Stimulated activated CD8-positive, alpha-beta memory T cell treated with anti-CD3 and anti-CD28 coated beads, Interleukin-4, amount 100 ng/mL, for 1 hour (primary cell): ENCODE measurements at places on chromosomes 5 and 9.

- DNase-seq, result no peak
Observed at GRCh38 chr5:12392246-12392645, 488.0 kb upstream of the CTNND2 start.

DNA sequence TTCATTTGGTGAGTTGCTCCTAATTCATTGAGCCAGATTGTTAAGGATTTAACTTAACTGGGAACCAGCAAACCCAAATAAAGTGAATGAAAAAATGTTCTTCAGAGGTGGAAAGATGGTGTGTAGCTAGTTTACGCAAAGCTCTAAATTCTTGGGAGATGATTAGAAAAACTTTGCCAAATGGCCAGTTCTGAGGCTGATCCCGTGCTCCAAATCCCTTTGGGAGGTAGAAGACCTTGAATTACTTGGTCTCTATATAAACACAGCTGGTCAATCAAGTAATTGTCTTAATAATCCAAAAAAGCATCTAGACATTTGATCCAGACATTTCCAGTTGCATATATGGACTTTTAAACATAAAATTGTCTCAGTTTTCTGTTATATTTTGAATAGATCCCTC lies 11.4 kb downstream of the ACTL7B start:
- no peak for DNase-seq

GRCh38 chr9:87729246-87729645 lies 3.3 kb downstream of the CTSL start:
- DNase-seq, result no peak

DNA sequence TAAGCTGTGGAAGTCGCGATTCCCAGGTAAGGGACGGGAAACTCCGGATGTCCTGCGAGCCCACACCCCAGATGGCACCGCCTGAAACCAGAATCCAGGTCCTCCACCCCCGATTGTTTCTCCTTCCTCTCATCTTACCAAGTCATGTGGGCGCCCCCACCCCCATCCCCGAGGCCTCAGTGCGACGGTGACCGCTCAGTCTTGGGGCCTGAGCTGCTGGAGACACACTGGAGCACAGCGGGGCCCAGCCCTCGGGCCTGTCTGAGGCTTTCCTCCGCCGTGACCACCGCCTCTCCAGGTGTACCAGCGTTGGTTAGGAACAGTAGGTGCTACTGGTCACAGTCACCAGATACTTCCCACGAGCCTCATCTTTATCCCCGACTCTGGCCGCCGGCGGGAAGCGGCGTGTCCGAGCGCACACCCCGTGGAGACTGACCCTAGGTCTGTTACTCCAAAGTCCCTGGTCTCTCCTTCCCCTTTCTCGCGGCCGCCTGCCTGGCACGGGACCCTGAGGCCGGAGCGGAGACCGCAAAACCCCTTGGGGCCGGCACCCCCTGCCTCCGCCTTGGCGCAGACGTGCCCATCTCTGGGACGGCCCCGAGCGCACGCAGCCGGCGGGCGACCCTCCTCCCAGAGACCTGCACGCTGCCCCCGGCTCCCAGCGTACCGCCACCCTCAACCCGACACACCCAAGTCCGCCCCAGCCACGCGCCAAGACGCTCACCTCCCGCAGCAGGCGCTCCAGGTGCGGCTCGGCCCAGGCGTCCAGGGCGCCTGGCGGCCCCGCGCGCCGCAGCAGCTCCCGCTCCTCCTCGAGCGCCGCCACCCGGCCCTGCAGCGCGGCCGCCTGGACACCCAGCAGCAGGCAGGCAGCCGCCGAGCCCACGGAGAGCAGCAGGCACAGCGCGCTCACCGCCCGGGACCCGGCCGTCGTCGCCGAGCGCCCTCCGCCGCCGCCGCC lies 733 bp downstream of the COL23A1 start:
- DNase-seq, result no peak

GRCh38 chr9:133268335-133269056 lies 6.5 kb downstream of the ABO start:
- no peak for DNase-seq

DNA sequence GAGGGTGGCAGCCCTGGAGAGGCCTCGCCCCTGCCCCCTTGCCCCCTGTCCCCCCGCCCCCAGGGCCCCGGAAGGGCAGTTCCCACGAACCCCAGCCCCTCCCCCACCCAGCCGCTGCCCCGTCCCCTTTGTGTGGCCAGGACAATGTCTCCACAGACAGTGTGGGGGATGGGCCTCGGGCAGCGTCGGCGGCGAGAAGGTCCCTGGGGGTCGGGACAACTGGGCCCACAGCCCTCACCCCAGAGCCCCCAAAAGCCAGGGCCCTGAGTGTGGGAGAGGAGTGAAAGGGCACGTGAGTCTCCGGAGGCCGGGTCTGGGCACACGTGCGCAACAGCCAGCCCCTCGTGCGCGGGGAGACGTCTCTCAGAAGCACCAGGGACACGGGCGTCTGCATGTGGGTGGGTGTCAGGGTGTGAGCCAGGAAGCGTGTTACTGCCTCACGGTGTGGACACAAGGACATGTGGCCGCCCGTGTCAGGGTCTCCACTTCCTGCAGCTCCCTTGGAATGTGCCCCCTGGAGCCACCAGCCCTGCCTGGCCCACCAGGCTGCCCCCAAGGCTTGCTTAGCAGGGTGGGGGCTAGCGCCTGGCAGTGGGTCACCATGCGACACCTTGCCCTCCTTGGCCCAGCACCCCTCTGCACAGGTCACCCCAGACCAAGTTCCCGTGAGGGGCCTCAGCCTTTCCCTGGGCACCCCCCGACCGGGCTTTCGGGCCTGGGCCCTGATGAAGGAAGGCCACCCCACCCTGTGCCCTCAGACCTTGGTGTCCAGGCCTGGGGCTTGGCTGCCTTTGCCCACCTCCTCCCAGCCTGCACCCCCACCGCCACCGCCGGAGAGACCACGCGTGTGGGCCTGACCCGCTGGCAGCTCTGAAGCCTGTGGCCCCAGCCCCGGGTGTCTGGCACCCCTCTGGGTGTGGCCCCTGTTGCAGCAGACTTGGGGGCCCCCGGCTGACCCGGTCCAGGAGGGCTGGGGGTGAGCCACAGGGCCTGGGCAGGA lies 12.8 kb upstream of the NRARP start:
- no peak for DNase-seq

DNA sequence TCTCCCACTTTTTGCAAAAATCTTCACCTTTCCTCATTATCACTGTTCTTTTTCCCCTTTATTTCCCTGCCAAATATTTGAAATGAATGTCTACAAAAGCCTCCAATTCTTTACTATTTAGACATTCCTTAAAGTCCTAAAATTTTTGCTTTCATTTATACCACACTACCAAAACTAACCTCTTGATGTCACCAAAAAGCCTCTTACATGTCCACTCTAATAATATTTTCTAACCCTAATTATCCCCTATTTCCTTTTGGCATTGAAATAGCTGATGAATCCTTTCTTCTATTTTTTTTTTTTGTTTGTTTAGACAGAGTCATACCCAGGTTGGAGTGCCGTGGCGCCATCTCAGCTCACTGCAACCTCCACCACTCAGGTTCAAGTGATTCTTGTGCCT lies 32.3 kb upstream of the NRG2 start:
- DNase-seq, result no peak

DNA sequence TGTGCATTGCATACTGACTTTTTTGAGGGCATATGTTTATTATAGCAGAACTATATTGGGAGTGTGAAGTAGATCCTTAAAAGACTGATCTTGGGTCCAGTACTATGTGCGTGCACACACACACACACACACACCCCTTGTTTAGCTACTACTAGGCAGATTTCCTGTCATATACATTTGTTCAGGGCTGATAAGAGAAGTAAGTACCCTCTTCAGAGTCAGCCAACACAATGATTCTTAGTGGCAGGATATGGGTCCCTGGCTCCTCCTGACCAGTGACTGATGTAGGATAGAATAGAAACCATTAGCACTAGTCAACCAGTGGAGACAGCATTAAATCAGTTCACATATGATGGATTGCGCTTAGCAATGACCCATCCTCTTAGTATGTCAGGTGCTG lies 76.2 kb upstream of the MIER3 start:
- no peak for DNase-seq

GRCh38 chr5:72505539-72506157 lies 1.6 kb downstream of the ZNF366 start:
- no peak for DNase-seq

- no peak for DNase-seq
Observed at GRCh38 chr5:37222181-37222580, 27.0 kb downstream of the CPLANE1 start.

- DNase-seq, result no peak
Observed at GRCh38 chr5:14357441-14357840, 214.3 kb downstream of the TRIO start.

- no peak for DNase-seq
Observed at GRCh38 chr9:34179213-34180136, 632 bp downstream of the UBAP1 start.

- no peak for DNase-seq
Observed at GRCh38 chr9:109471475-109472393, 26.4 kb downstream of the PTPN3 start.

- DNase-seq, result no peak
Observed at GRCh38 chr5:4511996-4512656, 628.0 kb upstream of the ADAMTS16 start.

GRCh38 chr5:377326-377981 lies 55.9 kb downstream of the AHRR start:
- no peak for DNase-seq

GRCh38 chr5:149546974-149547373 lies 4.3 kb downstream of the CSNK1A1 start:
- no peak for DNase-seq

DNA sequence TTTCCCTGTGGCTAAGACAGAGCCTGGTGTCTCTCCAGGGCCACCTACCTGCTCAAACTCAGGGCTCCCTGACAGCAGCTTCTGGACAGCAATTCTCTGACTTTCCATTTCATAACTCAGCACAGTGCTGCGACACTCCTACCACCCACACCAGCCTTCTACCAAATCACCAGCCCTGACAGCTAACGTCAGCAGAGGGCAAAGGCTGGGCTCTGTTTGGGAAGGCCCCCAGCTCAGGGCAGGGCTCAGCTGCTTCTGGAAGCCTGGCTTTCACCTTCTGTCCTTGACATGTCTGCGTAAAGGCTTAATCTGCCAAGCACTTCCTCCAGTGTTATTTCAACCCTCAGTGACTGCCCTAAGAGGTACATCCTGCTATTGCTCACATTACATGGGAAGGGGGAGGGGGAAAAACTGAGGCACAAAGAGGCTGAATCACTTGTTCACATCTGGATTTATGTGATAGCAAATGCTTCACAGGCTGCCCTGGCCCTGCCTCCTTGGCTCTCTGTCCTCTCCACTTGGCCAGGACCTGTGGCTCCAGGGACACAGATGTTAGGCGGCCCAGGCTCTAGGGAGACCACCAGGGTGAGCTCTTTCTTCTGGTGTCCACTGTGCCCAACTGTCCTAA lies 102.5 kb upstream of the PANK3 start:
- no peak for DNase-seq

GRCh38 chr9:134052491-134052890 lies 15.3 kb downstream of the BRD3 start:
- DNase-seq, result no peak

- DNase-seq, result no peak
Observed at GRCh38 chr5:663436-664342, 29.5 kb downstream of the TPPP start.

- no peak for DNase-seq
Observed at GRCh38 chr9:16817514-16817913, 53.0 kb downstream of the BNC2 start.

DNA sequence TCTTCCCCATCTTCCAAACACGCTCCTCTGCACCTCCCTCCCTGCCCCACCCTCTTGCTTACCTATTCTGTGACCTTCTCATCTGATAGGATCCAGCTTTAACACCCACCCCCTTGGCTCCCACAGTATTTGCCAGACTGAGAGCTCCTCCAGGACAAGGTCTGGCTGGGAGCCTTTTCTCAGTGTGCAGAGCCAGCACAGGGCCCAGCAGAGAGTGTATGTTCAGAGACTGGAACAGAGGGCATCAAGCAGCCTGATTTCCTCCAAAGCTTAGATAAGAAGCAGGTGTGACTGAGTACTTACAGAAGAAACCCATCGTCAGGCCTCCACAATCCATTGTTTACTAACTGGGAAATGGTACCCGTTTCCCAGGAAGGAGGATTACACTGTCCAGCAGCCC lies 26.6 kb downstream of the LHX6 start:
- no peak for DNase-seq

DNA sequence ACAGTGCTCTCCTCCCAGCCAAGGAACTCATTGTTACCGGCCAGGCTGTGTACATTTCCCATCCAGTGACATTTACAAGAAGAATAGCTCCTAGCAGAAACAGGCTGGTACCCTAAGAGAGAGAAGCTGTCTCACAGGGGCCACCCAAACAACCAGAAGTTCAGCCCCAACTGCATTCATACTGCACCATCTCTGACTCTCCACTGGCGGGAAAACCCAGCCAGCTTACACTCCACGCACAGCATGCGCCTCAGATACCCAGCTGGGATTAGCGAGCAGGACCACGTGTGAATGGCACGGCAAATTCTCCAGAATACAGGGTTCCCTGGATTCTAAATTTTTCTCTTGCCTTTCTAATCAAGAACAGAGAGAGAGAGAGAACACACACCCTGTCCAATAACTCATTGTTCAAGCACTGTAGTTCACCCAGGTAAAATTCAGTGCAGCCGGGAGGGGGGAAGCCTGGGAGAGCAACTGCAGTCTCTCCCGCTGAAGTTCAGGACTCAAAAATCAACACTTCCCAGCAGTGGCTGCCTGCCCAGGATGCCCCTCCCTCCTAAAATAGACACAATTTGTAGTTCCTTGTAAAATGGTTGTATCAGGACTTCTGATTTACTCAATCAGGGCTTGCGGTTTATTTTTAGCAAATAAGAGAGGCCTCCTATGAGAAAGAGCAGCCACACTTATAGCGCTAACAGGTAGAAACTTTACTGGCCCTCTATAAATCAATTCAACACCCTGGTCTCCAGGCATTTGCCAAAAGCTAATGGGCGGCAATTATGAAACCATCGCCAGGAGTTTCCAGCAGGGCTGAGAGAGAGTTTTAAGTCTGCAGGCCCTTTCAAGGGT lies 2.2 kb downstream of the COL23A1 start:
- no peak for DNase-seq

DNA sequence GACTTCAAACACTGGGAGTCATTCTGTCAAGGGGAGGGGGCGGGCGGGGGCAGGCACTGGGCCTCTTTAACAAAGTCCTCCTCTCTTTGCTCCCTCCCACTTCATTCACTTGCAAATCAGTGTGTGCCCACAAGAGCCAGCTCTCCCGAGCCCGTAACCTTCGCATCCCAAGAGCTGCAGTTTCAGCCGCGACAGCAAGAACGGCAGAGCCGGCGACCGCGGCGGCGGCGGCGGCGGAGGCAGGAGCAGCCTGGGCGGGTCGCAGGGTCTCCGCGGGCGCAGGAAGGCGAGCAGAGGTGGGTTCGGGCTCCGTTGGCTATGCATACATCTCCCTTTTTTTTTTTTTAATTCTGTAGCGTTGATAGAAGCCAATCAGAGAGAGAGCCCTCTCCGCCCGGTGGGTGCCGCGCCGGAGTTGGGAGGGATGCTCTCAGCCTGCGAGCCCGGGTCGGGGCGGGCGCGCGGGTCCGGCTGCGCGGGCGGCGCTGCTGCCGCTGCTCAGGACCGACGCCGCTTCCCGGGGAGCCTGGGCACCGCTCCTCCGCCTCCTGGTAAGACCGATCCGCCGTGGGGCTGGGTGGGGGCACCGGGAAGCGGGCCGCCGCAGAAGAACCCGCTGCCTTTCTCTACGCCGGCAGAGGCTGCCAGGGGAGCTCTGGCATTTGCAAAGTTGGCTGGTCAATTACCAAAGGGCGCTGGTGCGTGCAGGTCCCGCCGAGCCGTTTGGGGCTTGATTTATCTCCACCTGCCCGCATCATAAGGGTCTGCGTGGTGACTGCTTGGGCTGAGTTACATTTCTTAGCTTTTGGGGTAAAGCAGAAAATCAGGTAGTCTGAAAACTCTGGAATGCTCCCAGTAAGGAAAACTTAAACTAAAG lies at the start of gene CDH6:
TSS of gene CDH6 (plus strand) at position 96 of the 877 bp plus-strand sequence. CDS start 73,788 bp downstream, outside the sequence.
- no peak for DNase-seq

- no peak for DNase-seq
Observed at GRCh38 chr5:125581311-125581710, 834.9 kb upstream of the ZNF608 start.
